Right hindlimb (tissue), 1 donor: ENCODE measurements at places on chromosomes 11 and 22.

- DNase-seq: peak; percentile 74
Observed at GRCh38 chr11:63573881-63574855, 11.0 kb upstream of the PLAAT2 start.

DNA sequence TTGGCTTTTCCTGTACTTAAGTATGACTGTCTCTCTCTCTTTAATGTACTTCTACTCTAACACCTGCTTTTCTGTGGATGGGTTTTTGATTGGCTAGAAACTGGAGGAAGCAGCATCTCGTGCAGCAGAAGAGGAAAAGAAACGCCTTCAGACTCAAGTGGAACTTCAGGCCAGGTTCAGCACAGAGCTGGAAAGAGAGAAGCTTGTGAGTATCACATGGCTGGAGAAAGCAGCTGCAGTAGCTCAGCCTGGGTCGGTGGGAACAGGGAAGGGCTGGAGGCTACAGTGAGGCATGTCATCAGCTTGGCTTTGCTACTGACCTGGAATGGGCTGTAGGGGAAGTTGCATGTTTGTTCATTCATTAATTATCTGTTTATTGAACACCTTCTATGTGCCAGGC is 74.2 kb downstream of the SWAP70 start:
- no peak for DNase-seq

DNA sequence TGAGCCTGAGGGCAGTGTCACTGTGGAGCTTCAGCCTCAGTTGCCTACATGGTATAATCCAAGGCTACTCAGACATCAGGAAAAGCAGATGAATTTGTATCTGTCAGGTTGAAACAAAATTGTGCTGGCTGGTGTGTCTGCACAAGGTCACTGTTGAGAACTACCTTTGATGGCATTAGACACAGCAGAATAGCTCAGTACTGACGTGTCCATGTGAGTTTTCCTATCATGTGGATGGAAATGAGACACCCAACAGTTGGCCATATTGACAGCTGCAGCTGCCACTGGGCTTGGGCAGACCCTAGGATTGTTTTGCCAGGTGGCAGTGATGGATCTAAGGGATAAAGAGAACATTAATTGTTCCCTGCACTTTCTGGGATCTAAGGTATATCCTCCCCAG is 15.8 kb downstream of the CCDC134 start:
- peak; percentile 64 for DNase-seq

- DNase-seq: no peak
Observed at GRCh38 chr11:79291948-79292347, 148.9 kb downstream of the TENM4 start.

DNA sequence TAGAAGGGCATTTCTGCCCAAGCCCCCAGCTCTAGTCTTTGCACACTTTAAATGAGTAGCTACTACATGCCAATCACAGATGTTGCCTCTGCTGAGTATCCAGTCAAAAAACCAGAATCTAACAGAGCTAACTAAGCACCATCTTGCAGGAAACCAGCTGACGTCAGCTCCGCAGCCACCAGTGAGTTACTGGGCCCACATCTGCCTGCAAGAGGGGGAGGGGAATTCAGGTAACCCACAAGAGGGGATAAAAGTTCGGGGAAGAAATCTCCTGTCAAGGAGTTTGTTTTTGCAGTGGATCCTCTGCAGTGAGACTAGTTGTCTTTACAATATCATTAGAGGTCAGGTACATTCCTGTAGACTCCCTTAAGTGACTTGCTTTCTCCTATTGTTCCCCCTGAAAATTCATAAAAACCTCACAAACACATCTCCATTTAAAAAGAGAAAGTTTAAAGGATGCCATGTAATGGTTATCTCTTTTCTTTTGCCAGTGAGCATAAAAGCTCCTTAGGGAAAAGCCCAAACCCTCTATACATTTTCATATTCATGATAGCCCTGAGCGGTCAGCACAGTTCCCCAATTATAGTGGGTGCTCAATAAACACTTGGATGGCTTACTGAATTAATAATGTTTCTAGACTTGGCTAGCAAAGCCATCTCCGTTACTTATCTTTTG is 9.3 kb downstream of the CD44 start:
- no peak for DNase-seq

DNA sequence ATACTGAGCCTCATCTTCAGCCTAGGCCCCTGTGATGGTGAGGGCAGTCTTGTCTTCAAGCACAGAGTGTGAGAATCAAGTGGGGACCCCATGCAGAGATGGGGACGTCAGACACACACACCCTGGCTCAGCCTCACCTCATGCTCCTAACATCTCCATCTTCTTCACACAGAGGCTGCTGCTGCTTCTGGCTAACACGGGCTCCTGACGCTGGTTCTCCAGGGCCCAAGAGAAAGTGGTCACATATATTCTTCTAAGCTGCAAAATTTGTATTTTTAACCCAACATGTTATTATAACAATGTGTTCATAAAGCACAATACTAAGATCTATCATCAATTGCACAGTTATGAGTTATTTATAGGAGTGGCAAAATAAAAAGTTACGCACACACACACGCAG is 101.2 kb downstream of the VPREB1 start:
- DNase-seq: no peak

GRCh38 chr22:43241138-43241597 is 54.2 kb upstream of the TTLL12 start:
- no peak for DNase-seq

DNA sequence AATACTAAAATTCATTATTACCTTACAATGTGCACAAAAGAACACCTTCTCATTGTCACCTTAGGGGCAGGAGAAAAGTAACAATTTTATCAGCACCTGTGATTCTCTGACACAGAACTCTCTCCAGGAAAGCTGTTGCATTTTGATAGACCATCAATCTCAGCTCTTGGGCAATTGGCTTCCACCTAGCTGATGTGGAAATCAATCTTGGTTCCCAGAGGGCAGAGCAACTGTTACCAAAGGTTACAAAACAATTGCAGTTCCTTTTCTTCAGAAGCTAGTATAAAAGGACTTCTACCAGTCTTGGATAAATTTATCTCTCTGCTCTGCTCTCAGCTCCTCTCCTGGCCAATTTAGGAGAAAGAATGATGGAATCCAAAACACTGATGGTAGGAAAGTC is 157.8 kb upstream of the DDI1 start:
- DNase-seq: no peak

DNA sequence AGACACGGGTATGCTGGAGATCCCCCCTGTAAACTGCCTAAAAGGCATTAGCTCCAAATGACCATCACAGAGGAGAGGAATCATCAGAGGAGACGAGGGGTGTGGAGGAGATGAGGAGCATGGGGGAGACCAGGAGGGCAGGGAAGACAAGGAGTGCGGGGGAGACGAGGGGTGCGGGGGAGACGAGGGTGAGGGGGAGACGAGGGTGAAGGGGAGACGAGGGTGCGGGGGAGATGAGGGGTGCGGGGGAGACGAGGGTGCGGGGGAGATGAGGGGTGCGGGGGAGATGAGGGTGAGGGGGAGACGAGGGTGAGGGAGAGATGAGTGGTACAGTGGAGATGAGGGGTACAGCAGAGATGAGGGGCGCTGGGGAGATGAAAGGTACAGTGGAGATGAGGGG is 17.5 kb upstream of the GAL start:
- DNase-seq: no peak

DNA sequence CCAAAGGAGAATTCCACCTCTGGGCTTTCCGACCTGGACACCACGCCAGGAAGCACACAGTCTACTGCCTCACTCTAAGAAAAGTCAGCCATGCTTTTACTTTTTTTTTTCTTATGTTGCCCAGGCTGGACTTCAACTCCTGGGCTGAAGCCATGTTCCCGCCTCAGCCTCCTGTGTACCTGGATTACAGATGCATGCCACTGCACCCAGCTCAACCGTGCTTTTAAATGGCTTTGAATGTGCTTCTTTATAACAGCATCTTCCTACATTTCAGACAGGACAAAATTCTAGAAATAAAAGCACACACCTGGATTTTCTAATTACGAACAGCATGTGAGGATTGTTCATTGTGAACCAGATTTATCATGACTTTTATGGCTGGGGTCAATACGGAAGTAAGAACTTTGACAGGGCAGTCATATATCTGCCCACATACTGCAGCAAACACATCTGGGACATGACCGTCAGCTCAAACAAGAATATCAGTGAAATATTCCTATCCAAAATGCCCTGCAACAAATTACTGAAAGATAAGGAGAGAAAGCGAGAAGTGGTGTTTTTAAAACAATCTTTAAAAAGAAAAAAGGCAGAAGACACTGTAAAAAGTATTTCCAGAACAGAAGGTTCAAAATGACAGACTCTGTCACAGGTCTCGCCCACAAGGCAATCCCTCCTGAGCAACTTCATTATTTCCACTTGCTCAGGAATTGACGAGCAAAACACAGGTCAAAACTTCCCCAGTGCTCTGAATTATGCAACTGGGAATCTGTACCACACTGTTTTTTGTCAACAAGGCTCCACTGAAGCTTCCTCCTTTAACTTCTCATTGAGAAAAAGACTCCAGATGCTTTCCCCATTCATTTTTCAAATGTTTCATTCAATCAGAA is 42.1 kb downstream of the PACSIN2 start:
- DNase-seq: no peak

DNA sequence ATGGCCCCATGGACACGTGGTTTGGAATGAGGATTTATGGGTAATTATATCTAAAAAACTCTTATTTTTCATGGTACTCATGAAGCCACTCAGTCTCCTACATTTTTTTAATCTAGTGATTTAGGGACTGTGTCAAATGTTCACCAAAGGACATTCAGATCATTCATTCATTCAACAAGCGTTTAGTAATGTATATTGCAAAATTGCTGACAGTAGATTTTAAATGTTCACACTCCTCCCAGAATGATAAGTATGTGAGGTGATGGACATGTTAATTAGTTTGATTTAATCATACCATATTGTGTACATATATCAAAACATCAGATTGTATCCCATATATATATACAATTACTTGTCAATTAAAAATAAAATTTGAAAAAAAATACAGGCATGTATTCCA is 40.8 kb upstream of the E2F8 start:
- DNase-seq: no peak

GRCh38 chr11:61160487-61161189 is 588 bp downstream of the VPS37C start:
- no peak for DNase-seq

GRCh38 chr11:27350511-27350910 is 12.5 kb downstream of the CCDC34 start:
- DNase-seq: no peak

GRCh38 chr22:19637408-19638281 is 76.7 kb upstream of the SEPTIN5 start:
- DNase-seq: no peak

DNA sequence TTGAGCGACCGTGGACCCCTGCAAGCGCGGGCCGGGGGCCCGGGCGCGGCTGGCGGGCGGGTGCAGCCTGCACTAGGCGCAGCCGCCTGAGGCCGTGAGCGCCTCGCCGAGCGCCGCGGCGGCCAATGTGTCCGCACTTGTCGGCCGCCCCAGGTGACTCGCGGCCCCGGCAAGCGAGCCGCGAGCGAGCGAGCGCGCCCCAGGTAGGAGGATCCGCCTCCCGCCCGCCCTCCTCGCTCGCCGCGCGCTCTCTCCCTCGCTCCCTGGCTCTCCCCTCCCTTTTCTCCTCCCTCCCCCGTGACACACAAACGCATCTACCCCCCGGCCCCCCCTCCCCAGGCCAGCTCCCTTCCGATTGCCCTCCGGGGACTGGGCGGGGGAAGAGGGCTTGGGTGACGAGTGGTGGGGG is at the start of gene WNT7B:
WNT7B (minus strand) TSS at position 160 of the 409 bp plus-strand sequence. CDS start 408 bp downstream, outside the sequence.
- DNase-seq: no peak

DNA sequence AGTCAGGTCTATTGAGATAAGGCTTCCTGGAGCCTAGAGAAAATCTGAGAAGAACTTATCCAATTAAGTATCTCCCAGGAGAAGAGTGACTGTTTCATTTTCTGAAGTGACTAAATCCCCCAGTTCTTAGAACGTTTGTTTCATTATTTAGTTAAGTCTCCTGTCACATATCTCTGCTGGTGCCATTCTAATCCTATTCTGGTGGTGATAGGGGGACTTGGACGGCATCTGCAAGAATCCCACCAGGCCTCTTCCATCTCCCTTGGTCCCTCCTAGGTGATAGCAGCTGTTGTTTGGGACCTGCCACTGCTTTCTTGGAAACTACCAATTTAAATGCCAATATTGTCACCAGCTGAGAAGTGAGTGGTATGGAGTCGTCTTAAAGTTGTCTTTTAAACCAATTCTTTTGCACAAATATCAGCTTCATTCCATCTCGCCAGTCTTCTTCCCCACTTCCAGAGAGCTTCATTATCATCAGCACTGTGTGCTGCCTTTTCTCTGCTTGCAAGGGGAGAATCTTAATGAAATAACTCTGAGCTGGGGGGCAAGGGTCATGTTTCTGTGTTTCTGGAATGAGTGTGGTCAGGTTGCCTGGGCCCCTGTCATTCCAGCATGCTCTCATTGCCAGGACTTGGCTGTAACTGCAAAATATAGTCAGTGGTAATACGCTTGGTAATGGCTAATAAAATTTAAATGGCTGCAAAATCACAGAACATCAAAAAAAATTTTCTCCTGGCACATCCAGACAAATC is 104.8 kb downstream of the LDLRAD3 start:
- no peak for DNase-seq

GRCh38 chr11:12362857-12363256 is 14.5 kb upstream of the PARVA start:
- DNase-seq: no peak

GRCh38 chr22:28009272-28009827 is 90.3 kb upstream of the PITPNB start:
- peak; percentile 86 for DNase-seq

GRCh38 chr22:35842954-35843353 is 125.3 kb downstream of the APOL5 start:
- no peak for DNase-seq

DNA sequence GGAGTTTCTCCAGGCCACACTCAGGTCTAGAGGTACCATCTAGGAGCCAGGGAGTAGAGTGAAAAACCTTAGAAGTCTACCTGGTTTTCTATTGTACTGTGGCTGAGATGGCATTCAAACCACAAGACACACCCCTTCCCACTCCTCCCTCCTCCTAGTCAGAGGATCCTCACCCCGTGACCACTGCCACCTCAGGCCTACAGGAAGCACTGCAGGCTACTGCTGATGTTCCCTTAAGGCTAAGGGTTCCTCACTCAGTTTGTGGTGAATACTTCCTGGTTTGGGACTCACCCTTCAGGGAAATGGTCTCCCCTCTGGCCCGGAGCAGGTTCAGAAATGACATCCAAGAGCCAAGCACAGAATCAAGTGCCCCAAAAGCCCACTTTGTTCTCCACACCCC is 1293.9 kb downstream of the JRKL start:
- no peak for DNase-seq

GRCh38 chr22:43211941-43212433 is 25.1 kb upstream of the TTLL12 start:
- no peak for DNase-seq
